ENCODE measurements at places on chromosomes 6 and 20.

DNA sequence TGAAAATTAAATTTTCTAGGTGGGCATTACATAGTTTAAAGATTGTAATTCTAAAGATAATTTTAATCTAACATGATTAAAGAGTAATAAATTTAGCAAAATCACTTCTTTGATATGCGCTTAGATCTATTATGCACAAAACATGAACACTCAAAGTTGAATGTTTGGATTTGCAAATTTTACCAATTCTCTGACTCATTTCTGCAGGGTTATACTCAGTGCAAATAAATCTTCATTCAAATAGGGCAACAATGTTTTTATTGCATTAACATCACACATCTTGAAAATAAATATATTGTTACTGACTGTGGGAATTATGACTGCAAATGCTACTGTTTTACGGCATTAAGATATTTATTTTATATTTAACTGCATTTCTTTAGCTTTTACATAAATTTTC is 110.7 kb downstream of the OGFRL1 start:
- DNase-seq, result no peak

DNA sequence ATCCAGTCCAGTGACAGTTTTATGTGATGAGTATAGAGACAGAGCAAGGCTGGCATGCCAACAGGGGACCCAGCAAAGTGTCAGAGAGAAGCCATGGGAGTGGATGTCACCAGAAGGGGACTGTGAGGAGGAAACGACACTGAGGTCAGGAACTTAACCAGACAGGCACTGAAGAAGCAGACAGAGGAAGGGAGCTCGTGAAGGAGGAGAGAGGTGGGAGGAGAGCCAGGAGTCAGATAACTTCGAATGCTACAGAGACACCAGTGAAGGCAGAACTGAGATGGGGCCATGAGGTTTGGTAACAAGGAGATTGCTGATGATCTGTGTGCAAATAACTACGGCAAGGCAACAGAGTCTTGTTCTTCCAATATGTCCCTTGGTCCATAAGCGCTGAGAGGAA is 211.1 kb upstream of the FOXA2 start:
- DNase-seq, result no peak

GRCh38 chr6:102126488-102126887 is 733.0 kb downstream of the GRIK2 start:
- no peak for DNase-seq

- DNase-seq, result no peak
These were observed 17.9 kb upstream of the MOCS1 start for GRCh38 chr6:39952167-39952566.

DNA sequence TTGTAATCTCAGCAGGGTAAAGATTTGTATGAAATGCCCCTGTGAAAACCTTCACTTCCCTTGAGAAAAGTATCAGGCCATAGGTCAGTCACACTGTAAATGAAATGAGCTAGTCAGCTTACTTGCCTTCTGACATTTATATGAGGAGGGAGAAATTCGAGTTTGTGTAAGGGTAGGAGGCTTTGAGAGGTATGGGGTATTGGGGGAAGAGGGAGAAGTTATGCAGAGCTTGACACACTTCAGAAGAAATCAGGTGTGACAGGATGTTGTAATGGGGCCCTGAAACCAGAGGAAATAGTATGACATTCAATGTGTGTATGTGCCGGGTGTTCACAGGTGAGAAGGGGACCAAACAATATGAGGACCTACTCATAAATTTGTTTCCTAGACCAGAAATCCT is 64.2 kb upstream of the CCN6 start:
- no peak for DNase-seq

GRCh38 chr6:133191323-133191722 is 49.8 kb upstream of the EYA4 start:
- DNase-seq, result no peak

- no peak for DNase-seq
These were observed 41.1 kb downstream of the PLN start for GRCh38 chr6:118589186-118589585.

GRCh38 chr6:155033021-155033791 is 38.1 kb downstream of the TIAM2 start:
- no peak for DNase-seq

DNA sequence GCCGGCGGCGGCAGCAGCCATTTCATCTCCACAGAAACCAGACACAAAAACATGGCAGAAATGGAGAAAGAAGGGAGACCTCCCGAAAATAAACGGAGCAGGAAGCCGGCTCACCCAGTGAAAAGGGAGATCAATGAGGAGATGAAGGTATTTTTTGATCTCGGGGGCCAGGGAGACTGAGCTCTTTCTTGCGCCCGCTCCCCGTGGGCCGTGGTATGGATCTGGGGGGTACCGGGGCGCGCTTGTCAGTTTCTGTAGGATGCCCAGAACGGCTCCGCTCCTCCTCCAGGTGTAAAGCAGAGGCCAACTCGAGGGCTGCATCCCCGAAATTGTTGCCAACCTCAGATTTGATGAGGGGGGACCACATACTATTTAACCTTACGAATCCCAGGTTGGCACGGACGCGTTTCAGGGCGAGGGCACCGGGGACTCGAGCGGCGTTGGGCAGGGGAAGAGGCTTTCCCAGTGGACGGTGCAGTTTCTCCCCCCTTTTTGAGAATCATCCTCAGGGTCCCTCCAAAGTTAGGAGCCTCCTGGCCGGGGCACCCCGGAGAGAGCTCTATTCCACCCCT is 735 bp downstream of the SOBP start:
- DNase-seq, result no peak
